ENCODE measurements at places on chromosomes 13 and 19.

DNA sequence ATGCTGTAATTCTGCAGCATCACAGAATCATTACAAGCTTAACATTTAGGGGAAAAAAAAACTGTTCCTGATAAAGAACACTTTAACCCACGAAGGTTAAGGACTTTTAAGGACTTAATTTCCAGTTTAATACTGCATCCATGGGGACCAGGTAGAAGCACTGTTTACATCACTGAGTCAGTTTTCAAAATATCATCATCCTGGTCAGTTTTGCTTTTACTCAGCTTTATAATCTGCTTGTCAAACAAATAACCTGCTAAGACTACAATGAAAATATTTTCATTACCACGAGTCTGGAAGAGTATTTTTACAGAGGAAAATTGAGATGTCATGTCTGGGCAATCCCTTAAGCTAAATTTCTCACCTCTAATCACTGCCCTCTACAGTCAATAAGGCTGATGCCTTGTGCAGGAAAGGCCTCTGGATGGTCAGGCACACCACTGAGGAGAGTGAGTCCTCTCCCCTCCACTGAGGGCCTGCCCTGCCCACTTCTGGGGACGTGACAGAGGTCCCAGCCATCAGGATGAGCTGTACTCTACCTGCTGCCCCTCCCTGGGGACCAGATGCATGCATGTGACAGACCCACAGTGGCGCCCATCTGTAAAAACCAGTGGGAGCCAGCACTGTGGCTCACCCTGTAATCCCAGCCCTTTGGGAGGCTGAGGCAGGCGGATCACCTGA is 31.0 kb downstream of the FOXO1 start:
- no peak for DNase-seq

DNA sequence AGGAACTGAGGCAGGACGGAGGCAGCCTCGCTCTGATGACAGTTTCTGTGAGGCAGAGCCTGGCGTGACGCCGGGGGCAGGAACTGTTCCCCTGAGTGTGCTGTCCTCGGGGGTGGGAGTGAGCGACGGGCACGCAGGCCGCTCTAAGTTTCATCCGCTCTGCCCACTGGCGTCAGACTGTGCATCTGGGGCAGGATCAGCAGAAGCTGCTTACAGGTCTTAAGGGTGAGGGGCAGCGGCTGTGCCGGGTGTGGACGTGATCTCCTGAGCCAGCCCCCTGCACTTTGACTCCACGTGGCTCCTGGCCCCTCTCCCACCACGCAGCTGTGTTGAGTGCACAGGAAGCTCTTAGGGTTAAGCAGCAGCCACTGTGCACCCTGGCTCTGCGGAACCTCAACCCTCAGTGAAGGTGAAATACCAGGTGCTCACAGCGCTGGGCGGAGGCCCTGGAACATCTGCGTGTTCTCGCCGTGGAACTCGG is 1.5 kb downstream of the GRK1 start:
- DNase-seq: no peak

DNA sequence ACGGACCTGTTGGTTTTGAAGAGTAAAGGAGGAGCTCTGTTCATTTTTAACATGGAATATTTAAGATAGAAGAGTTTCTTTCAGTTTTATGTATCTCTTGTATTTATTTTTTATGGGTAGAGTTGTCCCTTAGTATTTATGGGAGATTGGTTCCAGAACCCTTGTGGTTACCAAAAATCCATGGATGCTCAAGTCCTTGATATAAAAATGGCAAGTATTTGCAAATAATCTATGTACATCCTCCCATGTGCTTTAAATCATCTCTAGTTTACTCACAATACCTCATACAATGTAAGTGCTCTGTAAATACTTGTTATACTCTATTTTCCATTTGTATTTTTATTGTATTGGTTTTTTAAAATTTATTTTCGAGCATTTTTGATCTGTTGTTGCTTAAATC is 63.1 kb downstream of the TM9SF2 start:
- no peak for DNase-seq

DNA sequence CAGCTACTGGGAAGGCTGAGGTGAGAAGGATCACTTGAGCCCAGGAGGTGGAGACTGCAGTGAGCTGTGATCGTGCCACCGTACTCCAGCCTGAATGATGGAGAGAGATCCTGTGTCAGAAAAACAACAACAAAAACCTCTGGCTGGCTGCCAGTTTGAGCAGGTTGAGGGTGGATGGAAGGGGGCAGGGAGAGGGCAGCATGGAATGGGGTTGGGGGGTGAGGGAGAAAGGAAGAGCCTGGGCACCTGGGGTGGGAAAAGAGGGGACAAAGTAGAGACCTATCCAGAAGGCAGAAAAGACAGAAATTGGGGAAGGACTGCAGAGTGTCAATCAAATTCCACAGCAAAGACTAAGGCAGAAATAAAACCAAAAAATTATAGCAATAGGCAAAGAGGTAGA is 4.7 kb downstream of the SLC1A5 start:
- DNase-seq: no peak

GRCh38 chr19:3618144-3618810 is 8.3 kb downstream of the CACTIN start:
- DNase-seq: peak; percentile 45

- DNase-seq: no peak
Measured at GRCh38 chr13:107548338-107548737, 667.0 kb downstream of the LIG4 start.

DNA sequence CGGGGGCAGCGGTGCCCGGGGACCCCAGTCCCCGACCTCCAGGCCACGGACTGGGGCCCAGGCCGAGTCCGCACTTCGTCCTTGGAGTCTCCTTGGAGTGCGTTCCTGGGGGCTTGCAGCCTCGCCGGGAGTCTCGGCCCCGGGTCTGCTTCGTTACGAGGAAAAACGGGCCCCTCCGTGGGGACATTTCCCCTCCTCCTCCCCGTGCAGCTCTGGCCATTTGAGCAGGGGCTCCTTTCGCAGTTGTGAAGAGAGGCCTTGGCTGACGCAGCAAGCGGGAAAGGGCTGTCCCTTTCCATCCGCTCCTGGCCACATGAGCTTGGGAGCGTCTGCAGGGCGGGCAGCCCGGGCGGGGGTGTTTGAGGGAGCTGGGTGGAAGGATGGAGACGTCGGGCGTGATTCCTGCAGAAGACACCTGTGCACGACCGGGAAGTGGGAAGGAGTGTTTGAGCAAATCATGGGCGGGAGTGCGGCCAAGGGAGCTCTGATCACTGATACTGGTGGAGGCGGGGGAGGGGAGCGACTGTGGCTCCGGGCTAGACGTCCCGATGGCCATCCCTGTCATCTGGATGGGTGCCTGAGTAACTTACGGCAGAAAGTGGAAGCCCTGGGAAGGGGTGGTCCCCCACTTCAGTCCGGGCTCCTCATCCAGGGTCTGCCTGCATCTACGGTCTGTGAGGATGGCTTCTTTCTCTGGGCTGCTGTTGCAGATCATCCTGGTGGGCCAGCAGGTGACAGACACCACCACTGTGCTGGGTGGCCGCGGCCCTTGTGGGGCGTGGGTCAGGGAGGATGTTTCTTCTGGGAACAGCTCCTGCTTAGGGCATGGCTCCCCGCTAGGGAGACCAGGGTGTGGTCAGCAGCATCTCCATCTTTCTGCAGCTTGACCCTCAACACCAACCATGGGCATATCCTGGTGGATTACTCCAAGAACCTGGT is 736 bp downstream of the GPI start:
- DNase-seq: no peak

GRCh38 chr13:44267203-44267602 is 106.4 kb upstream of the SERP2 start:
- no peak for DNase-seq

- DNase-seq: no peak
Measured at GRCh38 chr13:49370371-49370770, 73.5 kb downstream of the CAB39L start.

- DNase-seq: no peak
Measured at GRCh38 chr13:68026077-68026476, 795.9 kb upstream of the PCDH9 start.

DNA sequence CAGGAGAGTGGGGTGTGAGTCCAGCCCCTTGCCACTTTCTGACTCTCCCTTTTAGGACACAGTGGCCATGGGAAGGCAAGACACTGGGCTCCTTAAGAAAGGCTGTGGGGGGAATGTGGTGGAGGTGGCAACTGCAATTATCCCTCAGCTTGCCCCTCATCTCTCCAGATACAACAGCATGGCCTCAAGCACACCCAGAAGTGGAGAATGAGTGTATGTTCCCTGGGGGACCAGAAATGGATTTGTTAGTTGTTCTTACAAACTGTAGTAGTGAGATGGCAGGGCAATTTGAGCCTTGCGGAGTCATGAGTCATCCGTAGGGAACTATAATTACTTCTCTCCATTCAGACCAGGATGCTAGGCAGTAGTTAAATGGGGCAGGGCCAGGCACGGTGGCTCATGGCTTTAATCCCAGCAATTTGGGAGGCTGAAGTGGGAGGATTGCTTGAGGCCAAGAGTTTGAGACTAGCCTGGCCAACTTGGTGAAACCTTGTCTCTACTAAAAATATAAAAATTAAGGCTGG is 25.6 kb upstream of the CXCL17 start:
- no peak for DNase-seq

DNA sequence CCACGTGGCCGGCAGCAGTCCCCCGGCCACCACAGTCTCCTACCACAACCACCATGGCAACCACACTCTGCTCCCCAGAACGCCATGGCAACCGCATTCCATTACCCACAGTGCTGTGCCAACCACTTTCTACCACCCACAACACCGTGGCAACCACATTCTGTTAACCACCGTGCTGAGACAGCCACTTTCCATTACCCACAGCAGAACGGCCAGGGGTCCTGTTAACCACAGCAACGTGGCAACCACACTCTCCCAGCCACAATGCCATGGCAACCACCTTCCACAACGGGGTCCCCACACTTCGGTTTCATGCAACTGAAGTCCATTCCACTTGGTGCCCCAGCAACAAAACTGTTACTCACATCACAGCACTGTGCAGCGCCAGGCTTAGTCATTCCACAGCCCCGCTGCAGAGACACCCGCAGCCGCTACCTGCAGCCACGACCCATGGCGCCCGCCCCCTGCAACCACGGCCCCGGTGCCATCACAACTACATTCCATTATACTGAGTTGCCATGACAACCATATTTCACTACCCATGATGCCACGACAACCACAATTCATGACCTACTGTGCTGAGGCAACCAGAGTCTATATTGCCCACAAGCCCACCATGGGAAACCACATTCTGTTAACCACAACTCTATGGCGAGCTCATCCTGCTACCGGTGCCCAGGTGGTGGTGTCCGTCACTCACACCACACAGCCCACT is 10.0 kb downstream of the DPF1 start:
- peak; percentile 59 for DNase-seq

DNA sequence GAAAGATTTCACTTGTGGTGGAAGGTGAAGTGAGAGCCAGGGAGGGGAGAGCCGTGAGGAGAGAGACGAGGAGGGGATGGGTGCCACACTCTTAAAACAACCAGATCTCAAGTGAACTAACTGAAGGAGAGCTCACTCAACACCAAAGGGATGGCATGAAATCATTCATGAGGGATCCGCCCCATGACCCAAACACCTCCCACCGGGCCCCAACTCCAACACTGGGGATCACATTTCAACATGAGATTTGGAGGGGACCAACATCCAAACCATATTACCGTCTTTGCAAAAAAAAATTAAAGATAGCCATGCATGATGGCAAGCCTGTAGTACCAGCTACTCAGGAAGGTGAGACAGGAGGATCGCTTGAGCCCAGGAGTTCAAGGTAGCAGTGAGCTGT is 34.9 kb upstream of the POP4 start:
- no peak for DNase-seq

- DNase-seq: no peak
Measured at GRCh38 chr13:53499576-53500133, 471.0 kb downstream of the OLFM4 start.

DNA sequence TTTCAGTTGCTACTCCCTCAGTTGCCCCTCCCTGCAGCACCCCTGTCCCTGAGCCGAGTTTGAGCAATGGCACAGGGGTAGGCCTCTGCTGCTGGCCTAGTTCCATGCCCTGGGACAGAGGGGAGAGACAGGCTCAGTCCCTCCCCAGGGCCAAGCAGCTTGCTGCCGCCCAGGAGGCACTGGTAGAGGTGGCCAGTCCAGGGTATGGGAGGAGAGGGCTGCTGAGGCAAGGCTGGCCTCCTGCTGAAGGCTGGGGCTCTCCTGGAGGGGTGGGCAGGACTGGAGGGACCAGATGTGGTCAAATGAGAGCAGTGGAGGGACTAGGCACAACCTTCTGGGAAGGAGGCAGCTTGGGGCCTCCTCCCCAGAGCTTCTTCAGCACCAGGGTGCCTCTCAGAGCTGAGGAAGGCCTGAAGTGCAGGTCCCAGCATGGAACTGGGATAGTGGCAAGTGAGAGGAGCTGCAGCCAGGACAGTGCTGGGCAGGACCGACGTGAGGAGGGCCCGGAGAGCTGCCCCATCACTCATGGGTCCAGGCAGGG is 29.8 kb upstream of the VSTM2B start:
- no peak for DNase-seq

DNA sequence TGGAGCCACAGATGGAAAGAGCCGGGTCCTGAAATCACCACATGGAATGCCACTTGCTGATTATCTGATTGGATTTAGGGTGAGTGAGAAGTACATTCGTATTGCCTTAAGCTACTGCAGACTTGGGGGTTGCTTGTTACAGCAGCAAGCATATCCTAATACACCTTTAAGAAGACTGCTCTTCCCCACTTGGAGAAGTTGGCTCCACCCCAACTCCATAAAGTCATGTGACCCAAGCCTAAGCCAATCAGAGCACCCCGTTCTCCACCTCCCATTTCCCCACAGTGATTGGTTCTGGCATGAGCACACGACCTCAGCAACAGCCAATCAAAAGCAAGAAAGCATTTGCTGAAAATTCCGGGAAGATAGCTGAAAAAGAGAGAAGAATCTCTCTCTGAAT is 23.1 kb downstream of the CACNA1A start:
- DNase-seq: no peak

DNA sequence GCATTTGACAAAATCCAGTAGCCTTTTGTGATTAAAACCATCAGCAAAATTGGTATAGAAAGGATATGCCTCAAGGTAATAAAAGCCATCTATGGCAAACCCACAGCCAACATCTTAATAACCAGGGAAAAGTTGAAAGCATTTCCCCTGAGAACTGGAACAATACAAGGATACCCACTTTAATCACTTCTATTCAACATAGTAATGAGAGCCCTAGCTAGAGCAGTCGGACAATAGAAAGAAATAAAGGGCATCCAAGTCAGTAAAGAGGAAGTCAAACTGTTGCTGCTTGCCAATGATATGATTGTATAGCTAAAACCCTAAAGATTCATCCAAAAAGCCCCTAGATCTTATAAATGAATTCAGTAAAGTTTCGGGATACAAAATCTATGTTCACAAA is 1510.3 kb downstream of the PCDH9 start:
- no peak for DNase-seq

DNA sequence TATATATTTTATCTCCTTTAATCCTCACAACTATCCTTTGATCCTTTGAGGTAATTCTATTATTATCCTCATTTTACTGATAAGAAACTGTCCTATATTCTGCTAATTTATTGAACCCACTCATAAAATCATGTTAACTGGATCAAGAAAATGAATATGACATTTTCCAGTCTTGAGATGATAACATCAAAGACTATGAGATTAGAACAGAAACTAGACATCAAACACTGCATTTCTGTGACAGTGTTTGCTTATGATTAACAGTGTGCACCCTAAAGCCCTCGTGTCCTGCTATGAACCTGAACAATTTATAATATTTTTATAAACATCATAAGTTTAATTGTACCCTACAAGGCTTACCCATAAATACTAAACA is 96.3 kb downstream of the TBC1D4 start:
- no peak for DNase-seq

GRCh38 chr13:27379694-27380641 is 44.5 kb upstream of the GTF3A start:
- peak; percentile 51 for DNase-seq
